ACHN (cell line): ENCODE measurements at places on chromosomes 4 and X.

GRCh38 chr4:53763813-53764597 lies 172.7 kb upstream of the LNX1 start:
- no peak for DNase-seq

DNA sequence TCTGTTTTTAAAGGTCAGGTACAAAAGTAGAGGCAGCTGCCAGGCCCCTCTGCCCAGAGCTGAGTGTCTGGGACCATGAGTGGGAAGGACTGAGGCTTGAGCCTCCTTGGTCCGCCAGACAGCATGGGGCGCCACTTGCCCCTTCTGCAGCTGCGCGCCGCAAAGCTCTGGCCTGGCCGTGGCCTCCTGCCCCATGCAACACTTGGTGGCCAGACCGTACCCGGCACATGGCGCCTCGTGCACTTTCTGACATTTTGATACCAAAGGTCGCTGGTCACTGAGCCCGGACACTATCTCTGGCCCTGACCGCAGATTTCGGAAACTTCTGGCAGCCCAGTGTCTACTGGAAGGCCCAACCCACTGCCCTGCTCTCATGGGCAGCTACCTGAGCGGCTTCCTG lies 18.6 kb downstream of the CLTRN start:
- DNase-seq = no peak

GRCh38 chrX:152847281-152847680 lies 16.4 kb downstream of the NSDHL start:
- DNase-seq = no peak

DNA sequence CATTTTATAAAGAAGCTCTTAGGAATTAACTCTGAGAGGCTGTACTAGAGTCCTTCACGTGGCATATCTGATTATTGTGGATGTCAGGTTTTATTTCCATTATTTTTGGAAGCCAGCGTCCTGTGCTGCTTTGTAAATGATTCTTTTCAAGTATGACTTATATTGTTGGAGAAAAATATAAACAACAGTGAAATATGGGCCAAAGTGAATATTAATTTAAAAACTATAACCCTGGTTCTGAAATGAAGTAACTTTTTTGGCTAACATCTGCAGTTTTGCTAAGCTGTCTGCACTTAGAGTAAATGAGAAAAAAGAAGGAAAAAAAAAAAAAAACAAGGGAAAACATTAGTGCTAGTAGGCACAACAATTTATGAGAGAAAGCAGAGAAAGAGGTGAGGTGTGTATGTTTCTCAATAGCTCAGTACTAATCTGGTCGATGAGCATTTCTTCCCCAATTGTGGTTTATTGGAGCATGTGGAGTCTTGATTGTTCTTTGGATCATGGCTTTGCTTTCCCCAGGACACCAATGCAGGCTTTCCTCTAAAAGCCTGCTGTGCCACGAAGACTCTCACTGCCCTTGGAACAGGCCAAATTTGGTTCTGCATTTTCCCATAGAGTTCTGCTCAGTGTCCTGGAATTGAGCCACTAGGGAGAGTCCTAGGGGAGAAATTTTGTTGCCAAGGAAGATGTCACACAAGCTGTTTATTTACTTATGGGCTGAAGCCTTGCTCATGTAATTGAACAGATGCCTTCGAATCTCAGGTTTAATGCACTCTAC lies 273.3 kb downstream of the DKK2 start:
- DNase-seq = no peak

GRCh38 chr4:183342541-183343533 lies 20.6 kb upstream of the CLDN24 start:
- DNase-seq = peak; percentile 7

DNA sequence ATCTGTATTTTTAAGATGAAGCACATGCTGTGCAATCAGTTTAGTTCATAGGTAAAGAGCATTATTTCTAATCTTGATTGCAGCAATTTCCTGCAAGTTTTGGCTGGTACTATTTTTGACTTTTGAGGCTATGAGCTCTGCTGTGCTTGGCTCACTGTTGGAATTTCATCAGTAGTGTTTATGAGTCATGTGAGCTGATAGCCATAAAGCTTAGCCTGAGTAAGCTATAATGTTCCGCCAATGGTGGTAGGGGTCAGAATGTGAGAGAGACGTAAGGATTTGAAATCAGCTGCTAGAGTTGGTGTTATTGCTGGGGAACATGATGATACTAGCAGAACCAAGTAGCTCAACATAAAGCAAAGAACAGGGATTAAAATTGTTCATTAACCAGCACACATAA lies 590.9 kb upstream of the GNPDA2 start:
- DNase-seq = no peak

- DNase-seq = no peak
Measured at GRCh38 chr4:125590158-125590557, 275.4 kb downstream of the FAT4 start.

DNA sequence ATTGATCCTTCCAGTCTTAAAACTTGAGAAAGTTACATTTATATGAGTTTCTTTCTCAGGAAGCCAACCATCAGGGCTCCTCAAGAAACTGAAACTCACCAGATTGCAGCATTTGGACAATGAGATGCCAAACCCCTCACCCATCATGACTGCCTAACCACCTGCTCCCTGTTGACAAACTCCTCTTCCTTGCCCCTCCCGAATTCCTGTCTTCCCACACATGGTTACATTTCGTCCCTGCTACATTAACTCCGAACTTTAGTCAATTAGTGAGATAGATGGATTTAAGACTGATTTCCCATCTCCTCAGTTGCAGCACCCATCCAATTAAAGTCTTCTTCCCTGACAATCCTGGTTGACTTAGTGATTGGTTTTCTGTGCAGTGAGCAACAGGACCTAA lies 118.7 kb downstream of the ZNF330 start:
- DNase-seq = no peak

- DNase-seq = no peak
Measured at GRCh38 chr4:96675896-96676295, 836.0 kb downstream of the PDHA2 start.

DNA sequence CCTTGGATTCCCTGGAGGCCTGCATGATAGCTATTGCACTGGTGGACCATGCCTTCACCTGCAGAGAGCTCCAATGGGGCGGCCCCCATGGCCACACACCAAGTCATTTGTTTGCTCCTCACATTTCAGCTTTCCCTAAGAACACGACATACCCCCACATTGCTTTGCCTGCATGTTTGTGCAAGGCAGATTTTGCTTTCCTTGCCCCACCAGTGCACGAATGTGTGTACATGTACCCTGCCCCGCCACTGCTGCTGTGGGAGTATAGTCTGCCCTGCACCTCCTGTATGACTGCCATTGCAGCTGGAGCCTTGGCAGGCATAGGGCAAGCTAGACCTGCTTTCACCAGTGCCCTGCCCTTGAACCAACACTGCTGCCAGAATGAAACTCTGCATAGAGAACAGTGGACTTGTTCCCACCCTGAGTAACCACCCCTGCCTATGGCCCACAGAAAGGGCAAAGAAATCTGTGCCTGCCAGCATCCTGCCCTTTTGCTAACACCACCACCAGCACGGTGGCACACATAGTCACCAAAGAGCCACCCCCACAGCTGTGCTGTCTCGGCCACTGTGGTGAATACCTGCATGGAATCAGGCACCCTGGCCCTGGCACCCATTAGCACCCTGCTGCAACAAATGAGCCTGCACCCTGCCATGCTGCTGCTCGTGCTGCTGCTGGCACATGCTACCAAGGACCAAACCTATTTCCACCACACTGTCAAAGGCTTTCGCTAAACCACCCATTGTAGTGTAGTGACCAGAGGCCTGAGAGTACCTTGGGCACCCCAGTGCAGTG lies 661.7 kb upstream of the FAM241A start:
- no peak for DNase-seq

DNA sequence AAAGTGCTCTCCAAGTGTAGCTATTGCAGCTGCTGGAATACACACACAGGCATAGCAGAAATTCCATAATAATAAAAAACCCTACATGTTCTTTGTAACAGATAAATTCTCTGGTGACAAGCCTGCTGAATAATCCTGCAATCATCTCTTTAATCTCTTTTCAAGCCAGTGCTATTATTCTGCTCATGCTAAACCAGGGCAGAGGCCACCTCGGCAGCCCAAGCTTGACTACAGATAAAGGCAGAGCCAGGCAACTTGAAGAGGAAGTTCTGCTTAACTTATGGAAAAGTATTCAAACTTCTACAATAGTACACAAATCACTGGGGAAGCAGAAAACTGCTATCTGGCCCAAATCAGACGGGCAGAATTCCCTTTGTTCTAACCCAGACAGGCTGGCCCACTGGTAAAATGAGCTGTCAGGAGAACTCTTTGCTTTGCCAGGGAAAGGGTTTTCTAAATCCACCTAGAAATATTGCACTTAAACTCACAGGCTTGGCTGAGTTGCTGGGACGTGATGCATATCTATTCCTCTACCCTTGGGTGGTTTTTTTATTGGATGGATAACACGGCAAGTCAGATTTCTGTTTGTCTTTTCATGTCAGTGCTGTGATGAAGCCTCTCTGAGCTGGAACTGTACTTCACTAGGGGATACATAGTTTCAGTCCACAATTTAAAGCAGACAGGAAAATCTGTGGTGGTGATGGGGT lies 70.5 kb downstream of the GATB start:
- DNase-seq = no peak

DNA sequence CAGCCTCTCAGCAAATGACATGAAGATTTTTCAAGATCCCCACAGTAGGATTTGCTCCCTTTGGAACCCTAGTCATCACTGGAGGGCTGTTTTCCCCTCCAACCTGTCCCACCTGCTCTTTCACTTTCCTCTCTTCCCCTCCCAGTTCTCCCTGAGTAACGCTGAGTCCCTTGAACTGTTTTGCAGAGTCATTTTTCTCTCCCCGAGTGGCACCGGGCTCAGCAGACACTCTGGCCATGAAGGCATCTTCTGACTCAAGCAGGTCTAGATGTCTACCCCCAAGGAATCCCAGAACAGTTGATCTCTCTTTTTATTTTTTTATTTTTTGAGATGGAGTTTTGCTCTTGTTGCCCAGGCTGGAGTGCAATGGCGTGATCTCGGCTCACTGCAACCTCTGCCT lies 52.2 kb downstream of the HTRA3 start:
- no peak for DNase-seq

GRCh38 chr4:25146076-25146475 lies 14.2 kb downstream of the SEPSECS start:
- no peak for DNase-seq

DNA sequence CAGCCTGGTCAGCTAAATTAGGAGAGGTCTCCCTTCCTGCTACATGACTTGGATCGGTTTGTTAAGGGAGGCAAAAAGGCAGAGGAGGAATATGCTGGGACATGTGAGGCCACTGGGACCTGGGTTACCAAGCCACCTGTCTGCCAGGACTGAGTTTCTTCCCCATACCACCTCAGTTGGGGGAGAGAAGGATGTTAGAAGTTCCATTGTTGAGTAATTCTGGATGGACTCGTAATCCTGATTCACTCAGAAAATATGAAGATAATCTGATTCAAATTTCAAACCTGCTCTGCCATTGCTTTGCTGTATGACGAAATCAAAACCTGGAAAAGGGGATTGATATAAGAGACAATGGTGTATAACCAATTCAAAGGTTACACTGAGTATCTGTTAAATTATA lies 97.4 kb upstream of the S100G start:
- DNase-seq = no peak

DNA sequence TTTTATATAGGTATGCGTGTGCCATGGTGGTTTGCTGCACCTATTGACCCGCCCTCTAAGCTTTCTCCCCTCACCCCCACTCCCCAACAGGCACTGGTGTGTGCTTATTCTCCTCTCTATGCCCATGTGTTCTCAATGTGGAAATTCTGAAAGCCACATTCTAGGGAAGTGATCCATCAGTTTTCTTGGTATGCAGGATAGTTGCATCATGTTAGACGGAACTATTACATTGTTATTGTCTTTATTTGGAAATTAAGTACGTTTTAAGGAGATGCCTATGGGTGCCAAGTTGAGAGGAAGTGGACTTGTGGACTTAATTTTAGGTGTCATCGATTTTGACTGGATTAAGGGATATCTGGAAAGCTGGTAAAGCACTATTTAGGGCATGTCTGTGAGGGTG lies 204.6 kb downstream of the RBM46 start:
- no peak for DNase-seq

DNA sequence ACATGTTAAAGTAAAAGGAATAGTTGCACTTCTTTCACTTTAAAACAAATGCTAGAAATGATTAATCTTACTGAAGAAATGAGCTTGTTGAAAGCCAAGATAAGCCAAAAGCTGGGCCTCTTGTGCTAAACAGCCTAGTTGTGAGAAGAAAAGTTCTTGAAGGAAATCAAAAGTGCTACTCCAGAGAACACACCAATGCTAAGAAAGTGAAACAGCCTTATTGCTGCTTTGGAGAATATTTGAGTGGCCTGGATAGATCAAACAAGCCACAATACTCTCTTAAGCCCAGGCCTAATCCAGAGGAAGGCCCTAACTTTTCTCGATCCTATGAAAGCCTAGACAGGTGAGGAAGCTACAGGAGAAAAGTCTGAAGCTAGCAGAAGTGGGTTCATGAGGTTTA lies 967.9 kb upstream of the INTU start:
- no peak for DNase-seq

DNA sequence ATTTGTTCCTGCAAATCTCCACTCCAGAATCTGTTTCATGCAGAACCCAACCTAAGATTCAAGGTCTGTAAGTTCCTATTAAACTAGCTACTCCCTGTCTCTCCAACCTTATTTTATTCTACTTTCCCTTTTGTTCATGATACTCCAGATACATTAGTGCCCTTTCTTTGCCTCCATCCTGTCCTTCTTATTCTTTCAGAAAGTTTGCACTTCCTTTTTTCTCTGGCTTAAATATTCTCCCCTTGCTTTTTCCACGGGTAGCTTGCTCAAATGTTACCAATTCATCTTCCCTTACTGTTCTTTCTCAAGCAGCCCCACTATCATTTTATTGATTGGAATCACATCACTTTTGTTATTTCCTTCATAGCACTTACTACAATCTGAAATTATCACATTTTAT lies 72.1 kb downstream of the CAMK2D start:
- no peak for DNase-seq

- DNase-seq = no peak
Measured at GRCh38 chr4:15958562-15958961, 4.4 kb downstream of the FGFBP2 start.

GRCh38 chr4:145935253-145936141 lies 3.1 kb downstream of the ZNF827 start:
- DNase-seq = peak; percentile 24
